ENCODE measurements at places on chromosomes 16 and 17.

- DNase-seq = no peak
Measured at GRCh38 chr17:80811181-80812105, 180.2 kb upstream of the CHMP6 start.

DNA sequence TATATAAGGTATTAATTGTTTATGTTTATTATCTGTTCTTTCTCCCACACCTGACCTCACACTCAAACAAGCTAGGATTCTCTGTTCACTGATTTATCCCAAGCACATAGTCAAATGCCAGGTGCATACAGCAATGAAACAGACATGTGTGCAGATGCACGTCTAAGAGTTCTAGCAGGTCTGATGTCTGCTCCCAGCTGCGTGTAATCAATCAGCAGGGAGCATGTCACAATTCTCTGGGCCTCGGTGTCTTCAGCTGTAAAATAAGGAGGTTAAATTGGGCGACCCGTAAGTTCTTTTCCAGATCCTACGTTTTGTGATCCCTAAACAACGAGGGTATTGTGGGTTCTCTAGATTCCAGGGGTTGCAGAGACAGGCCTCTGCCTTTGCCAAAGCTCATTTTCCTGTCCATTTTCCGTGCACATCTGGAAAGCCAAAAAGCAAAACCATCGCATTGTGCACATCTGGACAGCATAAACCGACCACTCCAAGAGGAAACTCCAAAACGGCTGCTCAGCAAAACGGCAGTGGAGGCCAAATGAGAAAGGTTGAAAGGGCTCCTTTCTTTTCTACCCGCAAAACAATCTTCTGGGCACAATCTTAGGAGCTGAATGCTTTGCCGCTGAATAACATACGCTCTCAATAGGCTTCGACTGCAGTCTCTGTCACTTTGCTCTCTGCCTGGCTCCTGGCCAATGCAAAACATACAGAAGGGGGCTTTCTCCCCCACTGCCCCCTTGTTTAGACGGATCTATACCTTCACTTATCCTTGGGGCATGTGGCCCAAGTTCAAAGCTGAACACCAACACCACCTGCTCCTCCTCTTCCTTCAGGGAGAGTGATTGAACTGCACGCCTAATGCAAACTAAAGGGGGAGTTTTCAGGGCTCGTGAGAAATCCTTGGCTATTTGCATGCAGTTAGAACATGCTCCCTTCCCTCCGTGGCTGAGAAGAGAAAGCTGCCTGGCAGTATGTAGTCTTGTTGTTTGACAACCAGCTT, 426.3 kb downstream of the SLC39A11 start:
- no peak for DNase-seq

DNA sequence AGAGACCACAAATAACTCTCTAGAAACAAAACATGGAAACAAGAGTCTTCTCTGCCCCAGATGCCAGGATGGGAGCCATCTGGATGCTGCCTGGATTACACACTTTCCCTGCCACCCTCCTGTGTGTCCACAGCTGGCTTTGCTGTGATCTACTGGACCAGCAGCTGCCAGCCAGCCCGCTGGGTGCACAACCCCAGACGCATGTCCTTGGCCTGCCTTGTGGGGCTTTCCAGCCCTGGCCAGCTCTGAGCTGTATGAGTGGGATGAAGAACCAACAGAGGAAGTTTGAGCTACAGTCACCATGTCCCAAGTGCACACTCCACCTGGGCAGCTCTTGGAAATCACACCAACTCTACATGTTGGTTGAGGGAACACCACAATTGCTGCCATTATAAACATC, 57.0 kb upstream of the TNRC6C start:
- DNase-seq = no peak

- no peak for DNase-seq
Measured at GRCh38 chr16:81497690-81498089, 53.1 kb downstream of the CMIP start.

GRCh38 chr17:37148156-37148555, 199.4 kb downstream of the AATF start:
- no peak for DNase-seq

- no peak for DNase-seq
Measured at GRCh38 chr16:64754279-64754678, 367.6 kb downstream of the CDH11 start.

DNA sequence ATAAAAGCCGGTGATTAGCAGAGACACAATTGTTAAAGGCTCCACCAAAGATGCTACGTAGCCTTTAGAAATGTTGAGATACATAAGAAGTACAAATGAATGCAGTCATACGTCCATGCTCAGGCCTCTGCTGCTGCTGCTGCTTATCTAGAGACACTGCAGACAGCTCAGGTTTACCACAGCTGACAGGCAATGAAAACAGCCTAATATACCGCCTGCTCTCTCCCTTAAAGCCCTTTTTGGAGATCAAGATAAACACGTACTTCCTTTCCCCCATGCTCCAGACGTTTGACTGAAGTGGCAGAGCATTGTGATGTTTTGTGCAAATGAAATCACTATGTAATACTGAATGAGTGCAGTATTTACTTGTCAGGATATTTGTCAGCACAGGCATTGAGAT, 185.3 kb downstream of the AATF start:
- DNase-seq = no peak

- DNase-seq = no peak
Measured at GRCh38 chr17:75769536-75769935, 4.5 kb upstream of the GALK1 start.

DNA sequence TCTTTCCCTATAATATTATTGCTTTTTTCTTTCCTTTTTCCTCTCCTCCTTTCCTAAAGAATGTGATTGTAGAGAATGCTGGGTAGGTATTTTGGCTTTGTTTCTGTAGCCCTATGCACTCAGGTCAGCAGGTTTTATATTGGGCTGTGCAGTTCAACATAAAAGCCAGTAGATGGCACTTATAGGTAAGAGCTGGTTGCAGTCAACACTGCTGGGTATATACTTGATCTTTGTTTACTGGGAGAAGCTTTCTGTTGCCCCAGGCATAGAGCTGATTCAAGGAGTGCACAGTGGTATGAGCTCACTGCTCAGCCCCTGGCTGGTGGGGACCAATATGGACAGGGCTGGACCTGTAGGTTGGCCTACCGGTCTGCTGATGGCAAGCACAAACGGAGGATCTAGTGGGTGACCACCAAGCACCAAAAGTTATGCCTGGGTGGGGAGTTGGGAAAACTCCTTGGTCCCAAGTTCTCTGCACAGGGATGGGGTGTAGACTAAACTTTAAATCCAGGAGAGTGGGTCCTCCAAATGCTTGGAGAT, 378.9 kb downstream of the PMP22 start:
- no peak for DNase-seq

- no peak for DNase-seq
Measured at GRCh38 chr16:1291576-1291974, 17.9 kb upstream of the UBE2I start.

- no peak for DNase-seq
Measured at GRCh38 chr16:19707569-19708295, 10.3 kb downstream of the KNOP1 start.

GRCh38 chr17:83125515-83126274, 46.3 kb downstream of the METRNL start:
- no peak for DNase-seq

DNA sequence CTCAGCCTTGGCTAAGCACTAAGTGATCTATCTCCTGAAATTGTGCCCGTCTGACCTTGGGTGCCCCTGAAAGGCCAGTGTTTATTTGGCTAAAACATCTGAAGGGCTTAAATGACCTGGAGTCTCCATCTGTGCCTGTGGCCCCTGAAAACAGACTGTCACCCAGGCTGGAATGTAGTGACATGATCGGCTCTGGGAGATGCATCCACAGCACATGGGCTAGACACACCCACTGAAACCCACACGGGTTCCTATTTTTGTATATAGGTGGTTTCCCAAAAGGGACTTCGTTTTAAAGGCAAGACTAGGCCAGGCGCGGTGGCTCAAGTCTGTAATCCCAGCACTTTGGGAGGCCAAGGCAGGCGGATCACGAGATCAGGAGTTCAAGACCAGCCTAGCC, 13.5 kb downstream of the CEP295NL start:
- no peak for DNase-seq

GRCh38 chr17:63974594-63975192, 2.0 kb upstream of the SCN4A start:
- no peak for DNase-seq

- no peak for DNase-seq
Measured at GRCh38 chr17:2302778-2303203, 794 bp downstream of the SMG6 start.

DNA sequence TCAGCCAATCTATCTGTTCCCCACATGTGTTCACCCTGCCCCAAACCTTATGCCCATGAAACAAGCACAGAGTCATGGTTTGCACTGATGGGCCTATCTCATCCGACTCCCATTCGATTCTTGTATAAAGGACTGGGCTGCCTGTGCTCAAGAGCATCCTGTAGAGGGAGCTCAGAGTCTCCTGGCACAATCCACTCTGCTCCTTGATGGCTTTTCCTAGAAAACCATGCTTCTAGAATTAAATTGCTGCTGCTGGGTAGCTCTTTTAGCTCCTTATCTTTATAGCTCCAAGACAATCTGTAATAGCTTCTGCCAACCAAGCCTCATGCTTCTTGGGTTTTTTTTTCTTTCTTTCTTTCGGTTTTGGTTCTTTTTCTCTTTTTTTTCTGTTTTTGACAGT, 9.7 kb downstream of the ZNF19 start:
- no peak for DNase-seq

DNA sequence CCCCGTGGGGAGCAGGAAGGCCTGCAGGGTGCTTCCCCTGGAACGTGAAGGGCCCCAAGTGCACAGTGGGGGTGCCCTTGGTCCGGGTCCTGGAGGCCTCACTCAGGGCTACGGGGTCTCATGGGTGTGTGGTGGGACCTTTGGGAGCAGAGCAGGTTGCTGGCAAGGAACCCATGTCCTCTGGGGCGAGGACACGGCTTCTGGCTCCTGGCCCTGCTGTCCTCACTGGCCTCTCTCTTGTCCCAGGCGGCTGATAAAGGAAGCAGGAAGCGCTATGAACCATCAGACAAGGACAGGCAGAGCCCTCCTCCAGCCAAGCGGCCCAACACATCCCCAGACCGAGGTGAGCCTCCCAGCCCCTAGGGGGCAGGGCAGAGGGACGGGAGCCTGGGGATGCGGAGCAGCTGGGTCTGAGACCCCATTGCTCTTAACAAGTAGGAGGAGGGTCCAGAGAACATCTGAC, 9.8 kb upstream of the IL17C start:
- no peak for DNase-seq

- DNase-seq = no peak
Measured at GRCh38 chr17:71936977-71937376, 183.8 kb upstream of the SOX9 start.

DNA sequence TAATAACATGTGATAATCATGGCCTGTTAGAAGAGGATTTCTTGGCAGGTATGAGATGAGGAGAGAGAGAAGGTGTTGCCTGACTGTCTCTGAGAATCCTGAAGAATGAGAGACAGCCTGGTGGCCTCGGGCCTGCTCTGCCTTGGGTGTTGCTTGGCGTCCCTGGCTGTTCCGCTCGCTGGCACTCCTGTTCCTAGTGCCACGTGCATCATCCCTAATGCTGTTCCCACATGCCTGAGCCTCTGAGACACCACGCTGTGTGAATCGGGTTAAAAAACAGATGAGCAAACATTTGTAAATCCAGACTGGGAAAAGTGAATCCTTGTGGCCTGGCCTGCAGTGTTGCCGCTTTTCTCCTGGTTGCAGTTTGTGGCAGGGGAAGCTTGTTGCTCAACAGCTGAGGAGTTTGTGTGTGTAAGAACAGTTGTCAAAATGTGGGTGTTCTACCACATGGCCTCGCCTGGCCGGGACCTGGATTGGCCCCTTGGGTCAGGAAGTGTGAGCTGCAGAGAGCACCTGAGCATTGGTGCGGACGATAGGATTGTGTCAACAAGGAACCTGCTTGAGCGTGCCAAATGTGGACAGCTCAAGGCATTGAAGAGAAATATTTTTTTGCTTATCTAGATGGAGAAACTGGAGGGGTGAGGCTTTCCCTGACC, 22.0 kb downstream of the UBN1 start:
- no peak for DNase-seq
